ENCODE measurements at places on chromosomes 2 and 18.

DNA sequence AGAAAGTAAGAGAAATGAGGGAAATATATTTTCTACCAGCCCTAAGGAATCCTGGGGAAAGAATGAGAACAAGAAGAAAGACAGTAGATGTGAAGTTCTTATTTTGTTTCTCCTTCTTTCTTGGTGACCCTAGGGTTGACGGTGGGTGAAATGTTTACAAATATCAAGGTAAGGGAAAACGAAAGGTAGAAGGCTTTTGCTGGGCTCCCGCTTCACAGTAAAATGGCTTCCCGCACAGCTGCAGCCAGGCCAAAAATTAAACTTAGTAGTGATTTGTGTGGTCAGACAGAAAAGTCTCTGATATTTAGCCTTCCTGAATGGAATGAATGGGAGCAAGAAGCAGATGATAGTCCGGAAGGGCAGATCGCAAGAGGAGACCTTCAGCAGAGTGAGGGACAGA, 99.1 kb upstream of the COL3A1 start:
- DNase-seq: no peak

GRCh38 chr2:127695491-127696472, 5.5 kb upstream of the SFT2D3 start:
- peak; percentile 45 for DNase-seq

- no peak for DNase-seq
These were observed 44.9 kb upstream of the GPR45 start for GRCh38 chr2:105196651-105197050.

DNA sequence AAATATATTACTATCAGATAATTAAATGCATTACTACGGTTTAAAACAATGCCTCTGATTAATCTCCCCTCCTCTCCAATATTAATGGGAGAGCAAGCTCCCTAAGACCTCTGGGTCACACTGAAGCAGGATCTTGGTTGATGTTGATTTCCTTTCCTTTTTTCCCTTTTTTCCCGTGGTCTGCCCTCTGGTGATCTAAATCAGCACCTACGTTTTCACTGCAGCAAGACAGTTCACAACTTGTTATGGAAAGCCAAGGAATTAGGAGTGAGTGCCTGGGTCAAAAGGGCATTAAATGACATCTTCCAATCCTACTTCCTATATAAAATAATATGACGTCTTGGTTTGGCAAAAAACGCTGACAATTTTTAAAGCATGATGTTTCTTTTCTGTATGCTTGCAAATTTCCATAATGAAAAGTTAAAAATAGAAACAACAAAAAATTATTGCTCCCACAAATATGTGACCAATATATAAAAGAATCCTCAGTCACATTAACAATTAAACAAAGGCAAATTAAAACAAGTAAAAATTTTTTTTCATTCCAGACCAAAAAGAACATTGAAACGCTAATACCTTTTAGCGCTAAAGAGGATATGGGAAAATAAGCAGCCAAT, 7.9 kb upstream of the CFAP36 start:
- no peak for DNase-seq

- no peak for DNase-seq
These were observed 12.1 kb upstream of the C18orf32 start for GRCh38 chr18:49499046-49499637.

DNA sequence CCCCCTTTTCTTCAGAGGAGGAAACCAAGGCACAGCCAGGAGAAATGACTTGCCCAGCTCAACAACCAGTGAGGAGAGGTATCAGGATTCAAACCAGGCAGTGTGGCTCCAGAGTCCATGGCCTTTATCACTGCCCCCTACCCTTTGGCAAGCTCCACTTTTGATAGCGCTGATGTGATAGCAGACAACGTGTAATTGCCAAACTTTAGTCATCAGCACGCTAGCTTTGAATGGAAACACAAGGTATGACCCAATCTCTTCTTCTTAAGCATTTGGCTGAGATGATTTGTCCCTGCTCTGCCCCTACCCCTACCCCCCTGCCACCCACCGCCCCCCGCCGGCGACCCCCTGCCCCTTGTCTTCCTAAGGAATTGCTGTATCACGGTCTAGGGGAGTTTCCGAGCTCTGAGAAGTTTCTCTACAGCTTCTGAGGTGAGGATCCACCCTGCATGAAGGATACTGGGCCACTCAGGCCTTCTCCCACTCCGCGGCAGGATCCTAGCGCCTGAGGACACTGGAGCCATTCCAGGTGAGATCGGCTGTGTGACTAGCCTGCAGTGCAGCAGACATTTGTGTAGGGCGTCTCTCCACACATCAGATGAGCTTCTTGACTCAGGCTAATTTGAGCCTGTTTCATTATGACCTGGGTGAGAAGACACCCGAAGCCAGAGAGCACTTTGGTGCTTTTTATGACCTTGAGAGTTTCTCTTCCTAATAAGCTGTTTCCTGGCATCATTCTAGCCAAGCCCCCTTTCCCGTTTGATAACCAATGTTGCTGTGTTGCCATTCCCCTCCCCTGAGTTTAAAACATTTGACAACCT, 75.1 kb upstream of the MAP4K4 start:
- peak; percentile 5 for DNase-seq

GRCh38 chr2:70767079-70767698, 811 bp downstream of the ADD2 start:
- DNase-seq: peak; percentile 11

GRCh38 chr2:62738981-62739936, 33.7 kb downstream of the EHBP1 start:
- DNase-seq: no peak

DNA sequence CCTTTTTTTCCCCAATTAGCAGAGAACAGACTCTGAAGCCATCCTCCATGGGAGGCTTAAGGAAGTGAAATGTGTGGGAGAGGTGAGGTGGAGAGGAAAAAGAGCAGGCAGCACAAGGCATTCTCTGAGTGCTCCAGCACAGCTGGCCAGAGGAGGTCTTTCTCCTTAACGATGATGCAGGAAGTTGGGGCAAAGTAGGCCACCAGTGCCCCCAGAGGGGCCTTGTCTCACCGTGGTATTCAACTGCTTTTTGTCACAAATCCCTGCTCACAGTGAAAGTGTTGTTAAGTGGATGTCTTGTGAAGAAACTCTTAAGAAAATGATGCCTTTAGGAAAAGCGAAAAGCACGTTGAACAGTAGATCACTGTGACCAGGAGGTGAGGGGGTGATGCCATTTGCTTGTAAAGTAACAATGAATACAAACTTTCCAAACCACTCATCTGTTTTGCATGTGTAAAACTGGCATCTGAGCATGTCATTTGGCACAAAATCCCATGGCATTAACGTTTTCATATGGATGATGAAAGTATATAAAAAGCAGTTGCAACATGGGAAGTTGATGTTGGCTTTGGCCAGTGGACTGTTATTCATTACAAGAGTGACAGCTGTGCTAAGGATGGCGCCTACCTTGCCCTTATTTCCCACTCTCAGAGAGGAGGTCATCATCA, 49.2 kb upstream of the CDC42EP3 start:
- DNase-seq: no peak

DNA sequence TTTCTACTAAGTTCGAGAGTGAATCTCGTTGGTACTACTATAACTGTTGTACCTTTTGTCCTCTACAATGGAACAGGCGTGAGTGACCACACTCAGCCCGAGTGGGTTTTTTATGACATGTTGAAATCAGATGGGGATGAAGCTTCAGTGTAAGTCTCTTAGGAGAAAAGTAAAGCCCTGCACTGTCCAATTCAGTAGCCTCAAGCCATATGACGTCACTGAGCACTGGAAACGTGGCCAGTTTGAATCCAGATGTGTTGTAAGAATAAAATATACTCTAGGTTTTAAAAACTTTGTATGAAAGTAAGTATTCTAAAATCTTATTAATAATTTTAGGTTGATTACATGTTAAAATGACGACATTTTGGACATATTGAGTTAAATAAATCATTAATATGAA, 101.7 kb upstream of the SP3 start:
- DNase-seq: no peak

GRCh38 chr2:178397002-178397605, 53.9 kb downstream of the PRKRA start:
- DNase-seq: no peak

GRCh38 chr2:42835577-42836371, 43.4 kb upstream of the HAAO start:
- no peak for DNase-seq

DNA sequence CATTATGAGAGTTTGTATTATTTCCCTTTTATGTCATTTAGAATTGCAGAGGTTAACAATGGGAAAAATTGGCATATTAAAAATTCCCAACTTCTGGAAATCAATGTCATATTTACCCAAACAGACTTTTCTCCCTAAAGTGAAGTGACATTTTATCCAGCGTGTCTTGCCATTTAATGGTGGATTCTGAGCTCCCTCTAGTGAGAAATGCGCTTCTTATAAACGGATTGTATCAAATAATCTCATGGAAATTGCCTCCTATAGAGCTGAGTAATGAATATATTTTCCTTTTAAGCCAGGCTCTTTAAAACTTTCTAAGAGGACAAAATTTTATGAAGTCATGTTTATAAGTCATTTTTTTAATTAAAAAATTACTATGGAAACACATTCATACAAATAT, 5.7 kb upstream of the GCFC2 start:
- DNase-seq: no peak

DNA sequence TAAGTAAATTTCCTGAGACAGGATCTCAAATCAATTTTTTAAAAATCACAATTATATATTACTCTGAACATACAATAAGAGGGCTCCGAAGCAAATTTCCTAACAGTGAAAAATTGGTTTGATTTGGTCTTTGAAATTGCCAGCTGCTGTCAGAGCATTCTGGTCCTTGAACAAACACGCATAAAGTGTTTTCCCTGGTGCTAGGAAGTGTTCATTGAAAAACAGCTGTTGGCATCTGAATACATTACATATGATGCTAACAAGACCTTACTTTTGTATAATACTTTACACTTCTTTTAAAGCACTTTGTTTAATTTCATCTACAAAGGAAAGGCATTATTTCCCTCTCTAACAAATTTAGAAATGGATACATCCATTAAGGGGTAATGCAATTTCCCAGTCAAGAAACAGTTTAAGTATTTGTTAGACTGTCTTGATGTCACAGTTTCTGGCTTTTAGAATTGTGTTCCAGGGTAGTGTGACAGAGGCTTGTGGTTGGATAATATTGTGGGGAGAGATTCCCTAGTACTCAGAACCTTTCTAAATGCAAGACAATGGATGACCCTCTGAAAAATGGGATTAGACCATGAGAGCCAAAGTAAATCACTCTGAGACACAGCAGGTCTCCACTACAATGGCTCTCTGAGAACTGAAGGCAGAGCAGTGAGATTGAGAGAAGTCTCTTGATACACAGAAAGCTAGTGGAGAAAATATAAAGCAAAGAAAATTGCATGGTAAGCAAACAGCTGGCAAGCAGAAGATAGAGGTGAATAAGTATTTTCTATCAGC, 299.0 kb downstream of the TRIB2 start:
- DNase-seq: no peak

- DNase-seq: no peak
These were observed 201.2 kb downstream of the LRP1B start for GRCh38 chr2:141929331-141930252.

DNA sequence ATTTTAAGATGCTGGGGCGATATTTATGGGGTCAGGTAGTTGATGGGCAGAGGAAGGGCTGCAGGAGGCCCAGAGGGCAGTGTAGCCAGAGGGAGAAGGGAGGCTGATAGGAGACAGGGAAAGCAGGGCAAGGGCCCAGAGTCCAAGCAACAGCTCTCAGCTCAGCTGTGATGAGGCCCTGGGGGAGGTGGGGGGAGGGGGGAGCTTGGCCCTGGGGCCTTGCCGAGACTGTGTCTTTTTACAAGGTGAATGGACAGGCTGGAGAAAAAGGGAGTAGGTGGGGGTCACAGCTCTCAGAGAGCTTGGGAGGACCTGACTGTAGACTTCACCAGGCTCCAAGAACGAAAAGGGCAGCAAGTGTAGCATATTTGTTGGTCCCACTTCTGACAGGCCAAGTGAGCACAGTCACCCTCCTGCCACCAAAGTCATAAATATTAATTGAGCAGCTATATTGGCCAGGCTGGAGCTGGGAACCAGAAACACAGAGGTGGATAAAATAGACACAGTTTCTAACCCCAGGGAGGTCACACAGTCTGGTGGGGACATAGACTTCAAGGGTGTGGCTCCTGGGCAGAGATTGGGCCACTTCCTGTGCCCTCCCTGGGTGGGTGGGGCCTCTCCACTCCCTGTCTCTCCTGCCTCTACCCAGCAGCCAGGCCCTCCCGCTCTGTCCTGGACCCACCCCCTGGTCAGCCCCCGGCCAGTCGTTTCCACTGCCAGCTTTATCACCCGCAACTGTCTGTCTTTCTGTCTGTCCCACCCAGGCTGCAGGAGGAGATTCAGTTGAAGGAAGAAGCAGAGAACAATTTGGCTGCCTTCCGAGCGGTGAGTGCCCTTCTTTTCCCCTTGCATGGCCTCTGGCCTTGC, 1.4 kb downstream of the DES start:
- DNase-seq: no peak

DNA sequence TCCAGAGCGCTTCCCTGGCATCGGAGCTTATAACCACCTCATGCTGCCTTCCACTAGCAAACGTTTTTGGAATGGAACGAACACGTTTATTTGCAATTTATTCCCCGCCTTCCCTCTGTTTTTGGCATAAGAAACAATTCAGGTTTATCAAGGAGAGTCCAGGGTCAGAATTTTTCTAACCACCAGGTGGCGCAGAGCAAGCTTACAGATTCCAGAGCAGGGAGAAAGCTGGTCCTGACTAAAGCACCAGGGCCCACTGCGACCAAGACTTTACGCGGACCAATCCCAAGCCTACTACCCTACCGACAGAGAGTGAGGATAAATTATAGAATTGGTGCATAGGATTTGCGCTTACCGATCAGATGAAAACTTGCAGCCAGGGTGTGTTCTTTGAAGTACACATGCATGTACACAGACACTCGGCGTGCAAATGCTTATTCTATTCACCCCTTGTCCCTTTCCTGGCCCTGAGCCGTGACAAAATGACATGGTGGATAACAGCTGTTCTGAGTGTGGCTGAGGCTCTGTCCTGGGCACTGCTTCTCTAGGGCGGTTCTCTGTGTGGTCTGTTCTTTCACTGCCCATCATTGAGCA, 34.7 kb downstream of the NAPG start:
- DNase-seq: peak; percentile 42

DNA sequence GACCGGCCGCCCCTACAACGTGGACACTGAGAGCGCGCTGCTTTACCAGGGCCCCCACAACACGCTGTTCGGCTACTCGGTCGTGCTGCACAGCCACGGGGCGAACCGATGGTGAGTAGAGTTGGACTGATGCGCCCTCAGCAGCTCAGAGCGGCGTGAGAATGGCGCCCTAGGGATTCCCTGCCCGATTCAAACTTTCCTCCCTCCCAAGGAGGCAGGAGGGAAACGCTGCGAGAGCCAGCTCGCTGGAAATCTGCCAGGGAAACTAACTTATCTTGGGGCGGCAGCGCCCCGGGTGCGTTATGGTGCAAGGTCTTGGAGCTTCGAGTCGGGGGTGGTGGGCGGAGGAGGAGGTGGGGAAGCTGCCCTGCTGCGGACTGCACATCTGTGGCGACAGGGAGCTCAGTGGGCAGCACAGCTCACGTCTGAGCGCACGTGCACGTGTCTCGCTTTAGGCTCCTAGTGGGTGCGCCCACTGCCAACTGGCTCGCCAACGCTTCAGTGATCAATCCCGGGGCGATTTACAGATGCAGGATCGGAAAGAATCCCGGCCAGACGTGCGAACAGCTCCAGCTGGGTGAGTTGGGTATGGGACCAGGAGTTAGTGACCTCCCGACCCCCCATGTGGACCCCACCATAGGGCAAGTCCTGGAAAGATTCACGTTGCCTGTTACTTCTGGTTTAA, 697 bp downstream of the ITGA4 start:
- peak; percentile 52 for DNase-seq

Data from activated T-cell treated with anti-CD3 and anti-CD28 coated beads for 48 hours (primary cell).